ENCODE measurements at places on chromosomes 5 and 9.

- no peak for DNase-seq
Measured at GRCh38 chr9:72428329-72428728, 63.3 kb upstream of the ZFAND5 start.

DNA sequence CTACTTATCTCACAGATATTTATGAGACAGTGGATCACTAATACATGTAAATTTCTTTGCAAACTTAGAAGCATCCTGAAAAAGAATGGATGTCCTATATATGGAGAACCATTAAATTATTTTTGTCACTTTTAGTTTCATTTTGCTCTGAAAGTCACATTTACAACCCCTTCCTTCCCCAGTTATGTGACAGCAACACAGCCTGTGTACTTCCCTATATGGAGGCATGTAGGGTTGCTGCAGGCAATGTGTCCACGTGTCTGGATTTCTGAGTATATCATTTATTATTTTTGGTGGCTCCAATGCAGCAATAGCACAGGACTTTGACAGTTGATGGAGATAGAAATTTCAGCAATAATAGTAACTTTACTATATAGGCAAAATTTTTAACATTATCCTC, 156.4 kb downstream of the ST8SIA4 start:
- no peak for DNase-seq

DNA sequence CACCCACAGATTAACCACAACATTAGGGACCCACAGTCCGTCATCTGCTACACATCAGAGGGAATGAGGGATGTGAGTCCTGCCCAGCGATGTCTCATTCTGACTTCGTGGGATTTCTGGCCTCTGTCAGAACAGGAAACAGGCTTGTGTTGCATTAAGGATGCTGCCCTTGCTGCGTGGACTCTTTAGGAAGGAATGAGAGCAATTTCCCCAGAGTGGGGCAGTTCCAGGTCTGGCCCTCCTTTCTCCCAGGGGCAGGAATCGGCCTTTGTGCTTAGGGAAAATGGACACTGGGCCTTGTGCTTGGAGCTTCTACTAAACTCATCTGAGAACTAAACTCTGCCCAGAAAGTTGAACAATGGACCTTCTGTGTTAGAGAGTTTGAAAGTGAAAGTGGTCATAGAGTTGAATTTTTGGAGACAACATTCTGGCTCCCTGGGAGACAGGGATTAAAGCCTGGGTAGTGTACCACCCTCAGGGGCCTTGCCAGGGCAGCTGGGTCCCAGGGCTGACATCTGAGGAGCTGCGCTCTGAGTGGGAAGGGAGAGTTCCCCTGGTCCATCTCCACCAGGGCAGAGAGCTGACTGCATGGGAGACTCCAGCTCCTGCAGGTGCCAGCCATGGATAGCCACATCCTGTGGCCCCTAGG, 37.8 kb upstream of the S1PR3 start:
- DNase-seq: no peak

DNA sequence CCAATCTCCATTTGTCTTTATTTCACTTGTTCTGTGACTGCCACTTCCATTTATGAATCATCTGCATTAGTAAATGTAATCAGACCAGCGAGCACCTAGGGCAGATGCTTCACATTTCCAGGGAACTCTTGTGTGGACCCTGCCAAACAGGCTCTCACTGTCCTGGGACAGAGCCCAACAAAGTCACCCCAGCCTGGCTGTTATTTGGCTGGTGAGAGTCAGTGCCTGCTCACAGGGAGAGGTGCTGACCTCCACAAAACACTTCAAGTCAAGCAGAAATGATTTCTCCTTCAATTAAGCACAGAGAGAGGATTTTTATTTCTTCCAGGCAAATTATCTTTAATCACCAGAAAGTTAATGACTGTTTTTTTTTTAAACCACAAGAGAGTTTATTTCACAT, 568.0 kb downstream of the MTRR start:
- no peak for DNase-seq

GRCh38 chr5:57450991-57451876, 31.4 kb downstream of the ACTBL2 start:
- no peak for DNase-seq

- DNase-seq: no peak
Measured at GRCh38 chr9:70597886-70598285, 183.4 kb upstream of the KLF9 start.

DNA sequence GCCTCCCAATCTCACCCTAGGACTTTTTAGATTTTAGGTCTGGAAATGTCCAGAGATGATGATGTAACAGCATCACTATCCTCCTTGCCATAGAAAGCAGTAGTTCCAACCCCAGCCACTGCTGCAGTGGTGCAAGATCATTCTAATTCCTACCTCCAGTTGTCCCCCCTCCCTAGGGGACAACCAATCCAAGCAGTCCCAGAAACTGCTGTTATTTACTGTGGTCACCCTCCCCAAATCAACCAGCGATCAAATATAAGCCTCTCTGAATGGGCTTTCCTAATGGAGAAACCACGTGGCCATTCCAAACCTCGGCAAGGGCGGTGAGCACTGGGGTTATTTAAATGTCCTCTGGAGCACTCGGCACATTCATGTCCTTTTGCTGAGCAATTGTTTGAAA, 159.8 kb downstream of the SLF1 start:
- no peak for DNase-seq

GRCh38 chr9:116154976-116155697, 1.5 kb downstream of the PAPPA start:
- no peak for DNase-seq

DNA sequence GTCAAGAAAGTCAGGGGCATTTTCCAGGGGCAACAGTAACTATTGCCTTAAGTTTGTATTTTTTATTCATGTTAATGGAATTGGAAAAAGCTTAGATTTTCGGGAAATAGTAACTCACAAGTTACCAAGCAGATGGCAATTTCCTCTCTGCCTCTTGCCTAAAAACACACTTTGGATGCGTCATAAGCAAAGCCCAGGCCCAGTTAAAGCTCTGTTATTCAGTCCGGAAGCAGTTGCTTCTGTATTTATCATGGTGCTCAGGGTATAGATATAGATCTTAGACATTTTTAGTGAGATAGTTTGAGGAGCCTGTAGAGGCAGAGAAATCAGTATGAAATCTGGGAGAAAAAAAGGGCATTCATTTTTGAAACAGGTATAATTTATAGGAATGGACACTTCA, 260.3 kb upstream of the TNC start:
- DNase-seq: no peak

- DNase-seq: no peak
Measured at GRCh38 chr5:36056422-36056821, 10.3 kb downstream of the UGT3A2 start.

DNA sequence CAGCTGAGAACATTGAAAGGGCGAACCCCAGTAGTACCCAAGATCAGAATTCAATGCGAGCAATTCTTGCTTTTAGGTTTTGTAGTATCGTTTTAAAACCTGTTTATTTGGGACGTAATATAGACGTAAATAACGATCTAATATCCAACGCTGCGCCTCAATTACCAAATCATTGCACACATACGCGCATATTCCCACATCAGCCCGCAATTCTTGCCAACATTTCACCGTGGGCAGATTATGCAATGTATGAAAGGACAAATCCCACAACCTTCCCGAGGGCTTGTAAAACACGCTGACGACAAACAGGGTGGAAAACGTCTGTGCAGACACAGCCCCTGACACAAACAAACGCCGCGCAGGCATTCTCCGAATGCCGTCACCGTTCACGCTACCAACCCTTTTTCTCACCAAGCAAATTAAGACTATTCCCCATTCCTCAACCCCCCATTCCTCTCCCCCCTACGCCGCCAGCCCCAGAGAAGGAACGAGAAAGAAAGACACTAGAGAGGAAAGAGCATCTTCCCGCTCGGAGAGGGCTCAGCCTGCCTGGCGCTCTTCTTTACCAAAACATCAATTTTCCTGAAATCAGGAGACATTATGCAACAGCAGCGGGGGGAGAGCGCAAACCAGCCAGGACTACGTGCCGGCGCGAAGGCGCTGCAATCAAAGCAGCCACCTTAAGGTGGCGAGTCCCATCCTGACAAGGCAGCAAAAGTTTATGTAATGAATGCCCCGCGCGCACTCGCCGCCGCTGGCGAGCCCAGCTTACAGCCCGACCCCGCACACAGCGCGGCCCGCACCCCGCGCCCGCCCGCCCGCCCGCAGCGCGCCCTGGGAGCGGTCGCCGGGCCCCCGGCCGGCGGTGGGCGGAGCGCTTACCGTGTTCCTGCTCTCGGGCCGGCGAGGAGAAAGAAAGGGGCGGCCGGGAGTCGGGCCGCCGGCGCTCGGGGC, 597 bp downstream of the NFIL3 start:
- no peak for DNase-seq

- DNase-seq: no peak
Measured at GRCh38 chr9:69081261-69081660, 45.7 kb downstream of the FXN start.

DNA sequence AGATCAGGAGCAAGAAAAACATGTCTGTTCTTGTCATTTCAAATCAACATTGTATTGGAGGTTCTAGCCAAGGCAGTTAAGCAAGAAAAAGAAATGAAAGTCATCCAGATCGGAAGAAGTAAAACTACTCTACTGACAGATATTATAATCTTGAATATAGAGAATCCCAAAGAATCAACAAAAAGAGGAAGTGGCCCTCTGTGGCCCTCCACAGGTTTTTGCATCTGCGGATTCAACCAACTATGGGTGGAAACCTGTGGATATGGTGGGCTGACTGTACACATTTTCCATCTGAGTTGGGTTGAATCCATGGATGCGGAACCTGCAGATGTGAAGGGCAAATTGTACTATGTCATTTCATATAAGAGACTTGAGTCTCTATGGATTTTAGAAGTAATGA, 35.1 kb downstream of the GAS1 start:
- DNase-seq: no peak

DNA sequence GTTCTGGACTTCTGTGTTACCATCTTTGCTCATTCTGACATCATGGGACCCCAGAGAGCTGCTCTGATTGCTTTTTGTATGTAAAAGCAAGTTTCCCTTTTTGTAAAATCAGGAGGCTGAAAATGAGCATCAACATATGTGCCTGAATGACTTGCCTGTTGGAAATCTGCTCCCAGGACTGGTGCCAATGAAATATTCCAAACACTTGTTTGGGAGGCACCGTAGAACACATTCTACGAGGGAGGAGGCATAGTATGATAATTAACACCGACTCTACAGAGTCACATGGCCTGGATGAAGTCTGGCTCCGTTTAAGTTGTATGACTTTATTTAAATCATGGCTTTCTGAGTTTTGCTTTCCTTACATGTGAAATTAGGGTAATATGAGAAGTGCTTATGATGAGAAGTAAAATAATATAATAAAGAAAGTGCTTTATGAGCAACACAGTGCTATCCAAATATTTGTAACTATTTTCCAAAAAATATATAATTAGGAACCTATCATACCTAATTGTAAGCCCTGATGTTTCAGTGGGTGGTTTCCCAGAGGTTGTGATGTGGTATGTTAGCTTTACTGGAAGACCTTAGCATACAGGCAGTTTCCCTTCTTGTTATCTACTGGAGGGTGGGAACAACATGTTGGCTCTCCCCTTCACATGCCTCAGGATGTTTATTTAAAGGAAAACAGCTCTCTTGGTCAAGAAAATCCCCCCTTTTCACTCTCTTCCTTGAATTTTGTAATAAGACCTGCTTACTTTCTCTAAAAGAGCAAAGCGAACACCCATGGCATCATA, 238.1 kb downstream of the FBXL7 start:
- no peak for DNase-seq

DNA sequence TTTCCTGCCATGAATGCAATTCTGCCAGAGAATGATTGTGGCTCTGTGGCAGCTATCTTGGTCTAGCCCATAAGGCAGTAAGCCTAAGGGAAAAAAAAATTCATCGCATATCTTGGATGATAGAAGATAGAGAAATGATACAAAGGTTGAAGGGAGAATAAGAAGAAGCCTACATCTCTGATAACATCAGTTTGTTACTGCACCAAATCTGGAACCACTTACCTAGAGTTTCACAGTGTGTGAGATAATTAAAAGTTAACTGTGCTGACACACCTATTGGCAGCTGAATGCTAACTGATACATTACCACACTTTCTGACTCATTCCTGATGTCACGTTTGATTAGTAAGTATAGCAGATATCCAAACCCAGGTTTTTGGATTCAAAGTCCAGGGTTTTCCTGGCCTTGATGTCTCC, 91.6 kb upstream of the TAF11L2 start:
- no peak for DNase-seq

DNA sequence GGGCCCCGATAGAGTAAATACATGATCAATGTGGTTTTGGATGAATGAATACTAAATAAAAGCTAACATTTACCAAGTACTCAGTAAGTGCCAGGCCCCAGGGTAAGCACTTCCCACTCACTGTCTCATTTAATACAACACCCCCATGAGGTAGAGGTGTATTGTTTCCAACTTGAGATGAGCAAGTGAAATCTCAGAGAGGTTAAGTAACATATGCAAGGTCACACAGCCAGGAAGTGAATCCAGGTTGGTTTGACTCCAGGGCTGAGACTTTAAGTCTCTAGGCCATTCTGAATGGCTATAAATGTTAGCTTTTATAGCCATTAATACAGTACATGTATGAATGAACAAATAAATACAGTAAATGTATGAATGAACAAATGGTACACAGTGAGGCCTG, 39.4 kb downstream of the LHX2 start:
- no peak for DNase-seq

- DNase-seq: no peak
Measured at GRCh38 chr5:149015561-149015960, 47.3 kb downstream of the SH3TC2 start.

DNA sequence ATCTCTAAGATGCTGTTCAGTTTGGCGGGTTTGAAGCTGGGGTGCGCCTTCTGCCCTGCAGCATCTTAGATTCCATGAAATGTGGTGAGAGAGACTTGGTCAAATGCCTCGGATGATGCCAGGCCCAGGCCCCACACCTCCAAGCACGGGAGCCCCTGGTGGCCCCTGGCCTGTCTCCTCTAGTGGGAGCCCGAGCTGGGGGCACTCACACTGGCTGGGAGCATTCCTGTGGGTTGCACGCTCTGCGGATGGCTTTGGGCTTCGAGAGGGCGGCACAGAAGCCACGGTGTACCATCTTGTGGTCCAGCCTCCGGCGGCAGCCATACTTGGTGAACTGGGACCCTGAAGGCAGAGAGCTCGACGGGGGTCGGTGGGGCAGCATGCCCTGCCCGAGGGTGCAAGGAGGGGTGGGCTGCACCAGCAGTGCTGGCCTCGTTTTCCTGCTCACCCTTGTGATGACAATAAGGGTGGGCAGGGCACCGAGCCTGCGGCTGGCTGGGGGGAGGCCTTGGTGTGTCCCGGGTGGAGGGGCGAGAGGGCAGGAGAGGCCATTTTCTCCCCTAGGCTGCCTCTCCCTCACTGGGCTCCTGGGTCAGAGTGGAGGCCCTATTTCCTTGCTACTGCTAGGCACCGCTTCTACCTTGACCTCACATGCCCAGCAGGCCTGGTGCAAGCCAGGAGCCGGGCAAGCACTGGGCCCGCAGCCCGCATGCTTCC, 65.8 kb downstream of the ZNF354C start:
- DNase-seq: no peak

GRCh38 chr5:54870271-54870670, 115.1 kb downstream of the ESM1 start:
- DNase-seq: no peak
